ENCODE measurements at places on chromosomes 1 and 21.

DNA sequence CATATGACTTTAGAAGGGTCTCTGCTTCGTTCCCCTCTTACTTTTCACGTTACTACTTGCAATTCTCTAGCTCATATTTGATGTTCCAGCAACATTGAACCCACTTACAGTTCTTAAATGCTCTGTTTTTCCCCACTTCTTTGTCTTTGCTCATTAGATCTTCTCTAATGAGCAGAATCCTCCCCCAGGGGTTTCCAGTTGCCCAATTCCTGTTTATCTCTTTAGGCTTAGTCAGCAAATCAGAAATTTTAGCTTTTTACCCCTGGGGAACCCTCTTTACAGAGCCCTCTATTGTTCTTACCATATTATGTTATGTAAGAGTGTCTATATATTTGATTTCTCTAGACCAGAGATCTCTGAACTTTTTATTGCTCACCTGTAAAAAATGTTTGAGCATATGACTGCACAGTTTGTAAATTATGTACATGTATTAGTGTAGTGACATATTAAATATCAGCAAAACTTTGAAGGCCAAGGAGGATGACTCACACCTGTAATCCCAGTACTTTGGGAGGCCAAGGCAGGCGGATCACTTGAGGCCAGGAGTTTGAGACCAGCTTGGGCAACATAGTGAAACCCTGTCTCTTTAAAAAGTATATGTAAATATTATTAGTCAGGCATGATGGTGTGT is 71.4 kb downstream of the FNBP1L start:
- no peak for DNase-seq

- DNase-seq = no peak
These were observed 88.8 kb upstream of the GPR52 start for GRCh38 chr1:174358786-174359453.

DNA sequence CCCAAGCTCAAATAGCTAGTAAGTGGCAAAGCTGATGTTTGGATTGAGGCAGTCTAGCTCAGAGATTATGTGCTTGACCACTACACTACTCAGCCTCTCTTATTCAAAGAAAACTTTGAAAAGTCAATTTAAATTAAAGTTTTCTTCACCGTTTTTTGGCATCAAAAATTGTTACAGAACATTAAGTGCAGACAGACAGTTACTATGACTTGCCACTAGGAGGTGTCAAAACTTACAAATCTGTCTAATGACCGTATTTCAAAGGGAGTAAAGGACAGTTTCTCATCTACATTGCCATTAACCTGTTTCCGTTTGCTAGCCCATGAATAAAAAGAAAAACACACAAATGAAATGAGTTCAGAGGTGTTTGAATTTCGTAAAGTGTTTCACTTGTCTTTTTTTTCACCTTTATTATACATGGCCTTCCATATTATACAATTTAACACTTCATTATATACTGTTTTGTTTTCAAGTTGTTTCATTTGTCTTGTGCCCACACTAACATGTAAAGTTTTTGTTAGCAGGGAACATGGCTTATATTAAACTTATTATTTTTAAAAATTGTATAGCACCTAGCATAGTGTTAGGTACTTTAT is 57.4 kb upstream of the MTF2 start:
- no peak for DNase-seq

DNA sequence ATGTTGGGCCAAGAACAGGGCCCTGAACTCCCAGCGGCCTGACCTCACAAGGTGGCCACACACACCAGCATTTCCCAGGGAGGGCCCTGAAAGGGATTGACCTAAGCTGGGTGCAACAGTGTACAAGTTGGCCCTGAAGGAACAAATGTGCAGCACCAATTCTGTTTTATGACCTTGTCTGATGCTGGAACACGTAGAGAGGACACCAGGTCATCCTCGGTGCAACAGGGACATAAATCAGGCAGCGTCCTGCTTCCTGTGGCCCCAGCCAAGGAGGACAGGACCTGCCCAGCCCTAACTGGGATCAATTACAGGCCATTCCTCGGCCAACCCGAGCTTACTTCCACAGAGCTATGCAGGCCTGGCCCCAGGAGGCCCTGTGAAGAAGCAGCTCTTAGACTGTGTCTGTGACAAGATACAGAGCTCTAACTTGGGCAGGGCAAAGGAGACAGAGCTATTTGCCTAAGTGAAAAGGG is 12.8 kb upstream of the PHC2 start:
- no peak for DNase-seq

DNA sequence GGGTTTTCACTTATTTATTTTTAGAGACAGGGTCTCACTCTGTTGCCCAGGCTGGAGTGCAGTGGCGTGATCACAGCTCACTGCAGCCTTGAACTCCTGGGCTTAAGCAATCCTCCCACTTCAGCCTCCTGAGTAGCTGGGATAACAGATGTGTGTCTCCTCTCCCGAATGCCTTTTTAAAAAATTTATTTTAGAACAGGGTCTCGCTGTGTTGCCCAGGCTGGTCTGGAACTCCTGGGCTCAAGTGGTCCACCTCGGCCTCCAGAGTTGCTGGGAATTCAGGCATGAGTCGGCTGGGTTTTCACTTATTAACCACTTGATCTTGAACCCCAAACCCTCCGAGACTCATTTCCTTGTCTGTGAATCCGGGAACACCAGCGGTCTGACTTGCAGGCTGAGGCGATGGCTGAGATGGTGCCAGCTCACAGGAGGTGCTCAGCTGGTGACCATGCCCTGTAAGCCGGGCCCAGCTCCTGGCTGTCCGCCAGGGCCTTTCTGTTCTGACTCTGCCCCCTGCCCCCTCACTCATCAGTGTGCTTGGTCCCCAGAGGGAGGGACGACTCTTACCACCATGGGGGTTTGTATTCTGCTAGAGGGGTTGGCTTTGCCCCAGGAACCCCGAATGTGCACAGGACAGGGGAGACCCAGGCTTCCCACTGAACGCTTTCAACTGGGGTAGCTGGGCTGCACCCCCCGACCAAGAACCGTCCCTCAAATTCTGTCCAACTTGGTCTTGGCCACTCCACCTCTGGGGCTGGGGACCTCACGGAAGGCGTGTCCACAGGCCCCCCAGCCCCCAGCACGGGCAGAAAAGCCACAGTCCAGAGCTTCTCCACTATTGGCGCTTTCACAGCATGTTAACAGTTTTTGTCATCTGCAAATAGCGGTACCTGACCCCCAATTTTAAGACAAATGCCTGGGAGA is 22.5 kb downstream of the MMEL1 start:
- DNase-seq = no peak

- no peak for DNase-seq
These were observed 245.3 kb upstream of the RAB4A start for GRCh38 chr1:229025576-229025975.

DNA sequence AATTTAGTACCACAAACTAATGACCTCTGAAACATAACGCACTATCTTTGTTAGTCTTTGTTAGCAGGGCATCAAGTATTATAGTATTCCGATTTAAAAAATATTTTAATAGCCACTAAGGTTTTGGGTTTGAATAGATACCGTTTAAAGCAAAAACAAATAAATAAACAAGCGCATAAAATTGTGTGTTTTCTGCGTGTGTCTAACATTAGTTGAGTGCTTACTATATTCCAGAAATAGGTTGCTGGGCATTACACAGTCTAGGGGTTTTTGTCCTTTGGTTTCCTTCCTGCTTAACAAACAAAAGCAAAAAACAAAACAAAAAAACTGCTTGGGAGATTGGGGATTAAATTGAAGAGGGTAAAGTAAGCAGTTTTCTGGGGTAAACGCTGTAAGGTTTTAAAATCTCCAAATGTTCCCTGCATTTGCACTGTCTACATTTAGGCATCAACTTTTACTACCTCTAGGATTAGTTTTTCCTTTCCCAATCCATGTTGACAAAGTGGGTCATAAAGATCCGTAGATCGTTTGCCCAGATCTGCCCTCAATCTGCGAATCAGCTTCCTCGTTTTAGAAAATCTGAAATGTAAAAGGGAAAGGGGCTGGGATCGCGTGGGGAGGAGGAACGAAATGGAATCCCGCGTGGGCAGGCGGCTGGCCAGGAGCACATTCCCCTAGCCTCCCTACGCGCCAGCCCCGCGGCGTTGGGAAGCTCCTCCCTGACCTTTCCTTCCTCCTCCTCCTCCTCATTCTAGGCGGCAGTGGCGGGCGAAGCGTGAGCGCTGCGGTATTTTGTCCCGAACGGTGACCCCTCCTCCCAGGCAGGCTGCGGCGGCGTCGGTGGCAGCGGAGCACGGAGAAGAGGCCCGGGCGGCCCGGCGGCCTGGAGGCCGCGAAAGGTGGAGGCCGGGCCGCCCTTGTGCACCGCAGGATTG is at the start of gene KCTD3:
Gene KCTD3, plus strand, starts transcription at position 749 of the 935 bp plus-strand sequence. CDS start 382 bp downstream, outside the sequence.
- no peak for DNase-seq

DNA sequence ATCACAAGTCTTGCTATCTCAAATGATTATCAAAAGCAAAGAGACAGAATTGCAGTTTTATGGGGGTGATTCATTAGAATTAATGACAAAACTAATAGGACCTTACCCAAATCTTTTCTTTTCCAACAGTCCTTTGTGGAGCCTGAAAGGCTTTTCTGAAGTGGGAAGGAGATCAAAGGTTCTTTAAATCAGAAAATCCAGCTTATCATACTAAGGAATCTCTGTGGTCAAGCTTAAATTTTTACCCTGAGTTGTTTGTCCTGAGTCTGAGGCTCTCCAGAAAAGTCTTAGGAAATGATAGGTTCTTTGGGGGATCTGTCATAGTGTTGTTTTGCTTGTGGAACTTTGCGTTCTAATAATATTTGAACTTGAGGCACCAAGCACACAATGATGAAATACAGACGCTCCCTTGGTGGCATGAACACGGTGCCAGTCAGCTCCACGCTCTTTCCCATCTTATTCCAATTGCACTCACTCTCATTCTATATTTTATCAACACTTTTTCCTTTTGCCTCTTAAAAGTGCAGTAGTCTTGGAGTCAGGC is 38.0 kb upstream of the COL24A1 start:
- DNase-seq = no peak

DNA sequence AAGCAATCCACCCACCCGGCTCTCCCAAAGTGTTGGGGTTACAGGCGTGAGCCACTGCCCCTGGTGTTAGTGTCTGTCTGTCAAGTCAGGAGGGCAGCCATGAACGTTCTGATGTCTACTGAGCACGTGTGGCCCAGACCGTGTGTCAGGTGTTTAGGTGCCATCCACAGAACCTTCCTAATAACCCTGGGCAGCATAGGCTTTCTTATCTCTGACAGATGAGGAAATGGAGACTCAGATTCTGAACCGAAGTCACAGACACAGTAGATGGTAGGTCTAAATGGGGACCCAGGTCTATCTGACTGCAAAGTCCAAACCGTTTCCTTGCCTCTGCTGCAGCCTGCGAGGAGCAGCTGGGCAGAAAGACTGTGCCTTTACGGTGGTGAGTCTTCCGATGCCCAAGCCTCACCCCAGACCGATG is 622 bp upstream of the IL6R start:
- DNase-seq = no peak

DNA sequence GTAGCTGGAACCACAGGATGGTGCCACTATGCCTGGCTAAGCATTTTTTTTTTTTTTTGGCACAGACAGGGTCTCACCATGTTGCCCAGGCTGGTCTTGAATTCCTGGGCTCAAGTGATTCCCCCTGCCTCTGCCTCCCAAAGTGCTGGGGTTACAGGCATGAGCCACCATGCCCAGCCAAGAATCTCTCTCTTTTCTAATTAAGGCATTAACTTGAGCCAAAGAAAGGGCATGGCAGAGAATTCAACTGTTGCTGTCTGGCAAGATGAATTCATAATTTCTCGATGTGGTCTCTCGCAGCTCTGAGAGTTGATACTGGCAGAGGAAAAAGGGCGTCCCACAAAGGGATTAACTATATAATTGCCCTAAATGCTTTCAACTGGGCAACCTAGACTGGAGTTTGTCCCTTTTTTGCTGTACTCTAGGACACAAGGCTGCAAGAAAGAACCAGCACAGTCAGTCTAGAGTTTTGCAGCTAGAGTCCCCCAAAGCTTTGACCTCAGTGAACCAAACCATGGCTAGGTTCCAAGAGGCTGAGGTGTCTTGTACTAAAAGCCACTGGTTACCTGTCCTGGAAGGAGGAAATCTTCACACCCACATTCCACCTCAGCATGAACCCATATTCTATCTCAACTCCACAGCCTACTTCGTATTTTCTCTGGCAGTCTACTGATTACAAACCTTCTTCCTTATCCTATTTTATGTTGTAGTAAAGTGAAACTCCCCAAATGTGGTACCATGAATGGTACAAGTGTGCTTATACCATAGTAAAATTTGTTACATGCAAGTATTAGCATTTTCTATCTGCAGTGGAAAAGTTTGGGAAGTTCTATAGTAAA is 51.2 kb downstream of the OPTC start:
- DNase-seq = no peak

Measured in effector CD4-positive, alpha-beta T cell (primary cell).